ENCODE measurements at places on chromosomes 2 and 18.

DNA sequence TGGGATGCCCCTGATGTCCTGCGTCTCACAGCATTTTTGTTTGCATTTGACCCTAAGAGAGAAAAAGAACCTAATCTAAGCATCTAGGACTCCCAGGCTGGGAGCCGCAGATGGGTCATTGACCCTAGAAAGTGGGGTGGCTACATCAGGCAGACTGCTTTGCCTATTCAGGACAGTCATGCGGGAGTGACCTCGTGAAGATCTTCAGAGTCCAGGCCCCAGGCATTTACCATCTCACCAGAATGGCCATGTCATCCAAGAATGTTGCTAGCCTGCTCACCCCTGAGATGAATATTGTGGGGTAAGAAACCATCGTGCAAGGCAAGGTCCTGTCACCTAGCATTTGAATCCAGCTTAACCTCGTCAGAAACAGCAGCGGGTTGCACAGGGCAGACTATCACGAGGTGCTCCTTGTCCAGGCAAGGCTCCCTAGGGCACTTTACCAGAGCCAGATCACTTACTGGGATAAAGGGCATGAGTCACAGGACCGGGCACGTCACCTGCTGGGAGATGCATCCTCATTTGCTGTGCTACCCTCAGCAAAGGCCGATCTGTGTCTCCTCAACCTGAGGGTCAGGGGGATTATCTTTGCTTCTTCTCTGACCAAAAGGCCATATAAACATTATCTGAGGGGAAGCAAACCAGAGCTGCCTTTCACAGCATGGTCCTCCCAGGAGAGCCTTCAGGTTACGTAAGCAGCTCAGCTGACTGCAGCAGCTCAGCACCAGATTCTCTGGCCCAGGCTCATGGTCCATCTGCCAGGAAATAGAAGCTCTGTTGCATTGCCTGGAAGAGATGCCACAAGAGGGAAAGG lies 162.3 kb downstream of the ACKR3 start:
- peak; percentile 61 for DNase-seq

DNA sequence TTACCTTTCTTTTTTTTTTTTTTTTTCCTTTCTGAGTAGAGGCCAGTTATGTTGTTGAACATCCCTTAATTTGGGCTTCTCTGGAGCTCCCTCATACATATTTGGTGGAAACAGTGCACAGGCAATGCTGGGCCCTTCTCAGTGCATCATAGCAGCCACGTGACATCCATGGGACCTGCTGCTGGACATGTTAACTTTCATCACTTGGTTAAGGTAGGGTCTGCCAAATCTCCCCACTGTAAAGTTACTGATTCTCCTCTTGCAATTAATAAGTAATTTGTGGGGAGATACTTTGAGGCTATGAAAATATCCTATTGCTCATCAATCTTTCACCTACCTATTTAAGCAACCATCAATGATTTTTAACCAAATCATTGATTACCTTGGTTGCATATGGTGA lies 211.5 kb upstream of the LYPD1 start:
- DNase-seq: no peak

GRCh38 chr18:69715191-69715795 lies 232.4 kb downstream of the CD226 start:
- DNase-seq: no peak

DNA sequence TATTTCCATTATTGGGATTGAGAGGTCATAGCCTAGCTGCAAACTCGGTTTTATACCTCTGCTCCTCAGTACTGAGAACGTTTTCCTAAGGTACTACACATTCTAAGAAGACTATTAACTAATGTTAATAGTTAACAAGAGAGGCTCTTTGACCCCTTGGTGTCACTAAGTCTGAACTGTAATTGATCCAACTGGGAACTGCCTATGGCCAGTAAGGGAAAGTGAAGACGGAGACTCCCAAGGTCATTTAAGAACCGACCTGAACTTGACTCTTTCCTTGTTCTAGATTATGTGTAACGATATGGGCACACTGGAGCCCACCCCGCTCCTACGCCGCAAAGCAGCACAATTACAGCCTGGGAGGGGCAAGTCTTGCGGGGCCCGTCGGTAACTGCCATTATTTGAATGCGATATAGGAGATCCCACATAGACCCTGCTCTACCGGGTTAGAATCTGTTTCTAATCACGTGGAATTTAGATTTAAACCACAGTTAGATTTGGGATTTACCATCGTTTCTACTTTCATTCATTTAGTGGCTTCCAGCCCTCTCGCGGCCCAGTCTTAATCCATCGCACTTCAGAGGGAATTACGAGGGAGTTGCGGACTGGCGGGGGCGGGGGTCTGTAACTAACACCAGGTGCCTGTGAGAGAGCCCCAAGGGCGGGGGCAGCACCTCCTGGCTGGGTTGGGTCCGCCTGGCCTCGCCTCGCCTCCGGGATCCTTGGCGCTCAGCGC lies 84.1 kb upstream of the EPB41L3 start:
- no peak for DNase-seq

DNA sequence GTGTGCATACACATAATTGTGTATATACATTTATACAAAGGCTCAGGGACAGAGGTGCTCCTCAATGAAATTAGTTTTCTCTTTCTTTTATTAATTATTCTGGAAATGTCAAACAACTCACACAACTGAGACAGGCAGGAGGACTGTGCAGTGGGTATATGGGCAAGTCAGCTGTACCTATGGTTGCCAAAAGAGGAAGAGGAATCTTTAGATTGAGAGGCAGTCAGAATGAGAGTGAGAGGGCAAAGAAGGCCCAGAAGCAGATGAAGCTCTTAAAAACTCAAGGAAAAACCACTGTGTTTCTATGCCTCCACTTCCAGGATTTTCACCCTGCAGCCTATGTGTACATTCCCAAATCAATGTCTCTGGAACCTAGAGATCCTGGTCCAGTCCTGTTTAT lies 79.1 kb downstream of the CACNB4 start:
- no peak for DNase-seq

GRCh38 chr2:42250925-42251324 lies 81.8 kb downstream of the EML4 start:
- no peak for DNase-seq

DNA sequence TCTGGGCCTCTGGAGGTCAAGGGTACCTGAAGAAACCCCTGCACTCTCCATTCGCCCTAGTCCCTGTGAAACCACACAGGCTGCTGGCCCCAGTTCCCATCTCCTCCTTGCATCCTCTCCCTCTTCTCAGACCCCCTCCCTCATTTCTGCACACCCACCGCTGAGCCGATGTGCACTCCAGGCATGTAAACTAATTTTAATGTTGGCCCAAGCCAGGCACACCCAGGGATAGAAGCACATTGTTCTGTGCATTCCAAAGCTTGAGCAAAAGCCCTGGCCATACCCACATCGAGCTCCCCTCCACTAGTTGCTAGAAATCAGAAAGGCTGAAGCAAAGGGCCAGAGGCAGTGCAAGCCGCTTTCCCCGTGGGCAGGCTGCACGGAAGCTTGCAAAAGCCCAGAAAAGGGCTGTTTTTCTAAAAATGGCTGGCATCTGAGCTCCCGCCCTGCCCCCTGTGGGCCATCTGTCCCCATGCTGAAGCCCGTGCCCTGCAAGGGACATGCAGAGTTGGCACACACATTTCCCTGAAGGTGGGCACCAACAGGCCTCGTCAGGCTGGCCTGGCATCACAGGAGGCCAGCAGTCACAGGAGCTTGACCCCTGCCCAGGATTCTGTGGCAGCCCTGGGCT lies 181.6 kb downstream of the SMAD7 start:
- DNase-seq: no peak

- no peak for DNase-seq
Observed at GRCh38 chr2:174656676-174657176, 59.1 kb upstream of the WIPF1 start.

DNA sequence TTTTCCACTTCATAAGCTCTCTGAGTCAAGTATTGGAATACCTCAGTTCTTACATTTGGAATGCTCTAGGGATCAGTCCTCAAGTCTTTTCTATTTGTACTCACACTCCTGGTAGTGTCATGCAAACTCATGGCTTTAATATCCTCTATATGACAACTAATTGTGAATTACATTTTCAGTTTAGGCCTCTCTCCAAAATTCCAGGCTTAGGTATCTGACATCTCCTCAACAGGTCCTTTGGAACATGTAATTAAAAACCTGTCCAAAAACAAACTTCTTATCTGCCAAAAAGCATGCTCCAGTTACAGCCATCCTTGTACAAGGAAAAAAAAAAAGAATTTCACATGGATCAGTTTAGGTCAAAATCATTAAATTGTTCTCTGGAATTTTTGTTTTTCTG lies 1336.2 kb upstream of the NRXN1 start:
- DNase-seq: no peak

DNA sequence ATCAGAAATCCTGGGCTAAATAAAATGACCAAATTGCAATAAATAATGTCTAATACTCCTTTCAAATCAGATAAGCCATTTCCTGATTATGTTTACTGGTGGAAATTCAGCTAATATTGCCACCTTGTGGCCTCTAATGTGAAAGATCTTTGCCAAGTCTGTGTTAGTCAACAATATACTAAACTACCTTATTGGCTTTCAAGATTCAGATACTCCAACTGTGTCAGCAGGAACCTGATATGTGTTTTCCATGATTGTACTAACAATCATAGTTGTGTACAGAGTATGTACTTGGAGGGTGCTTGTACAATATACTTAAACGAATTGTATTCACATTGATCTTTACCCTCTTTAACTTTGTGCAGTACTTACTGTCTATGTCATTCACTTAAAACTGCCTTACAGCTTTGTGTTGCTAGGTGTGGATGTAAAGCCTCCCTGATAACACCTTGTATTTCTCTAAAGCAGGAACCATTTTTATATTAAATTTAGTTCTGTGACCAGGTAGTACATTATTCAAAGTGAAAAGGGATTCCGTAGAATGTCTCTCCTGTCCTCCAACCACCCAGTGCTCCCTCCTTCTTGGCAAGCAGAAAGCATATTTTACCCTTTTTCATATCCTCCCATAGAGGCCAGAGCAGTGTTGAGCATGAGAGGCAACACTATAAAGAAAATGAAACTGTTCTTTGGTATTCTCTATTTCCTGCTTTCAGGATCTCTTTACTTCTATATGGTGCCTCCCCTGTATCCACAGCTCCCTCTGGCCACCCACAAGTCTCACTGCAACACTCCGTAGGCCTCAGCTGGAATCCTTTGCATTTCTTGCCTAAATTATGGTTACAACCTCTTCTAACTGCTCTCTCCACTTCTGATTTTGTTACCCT lies 75.2 kb upstream of the C2orf15 start:
- peak; percentile 79 for DNase-seq

- peak; percentile 76 for DNase-seq
Observed at GRCh38 chr18:74251297-74252038, 40.3 kb downstream of the CYB5A start.

DNA sequence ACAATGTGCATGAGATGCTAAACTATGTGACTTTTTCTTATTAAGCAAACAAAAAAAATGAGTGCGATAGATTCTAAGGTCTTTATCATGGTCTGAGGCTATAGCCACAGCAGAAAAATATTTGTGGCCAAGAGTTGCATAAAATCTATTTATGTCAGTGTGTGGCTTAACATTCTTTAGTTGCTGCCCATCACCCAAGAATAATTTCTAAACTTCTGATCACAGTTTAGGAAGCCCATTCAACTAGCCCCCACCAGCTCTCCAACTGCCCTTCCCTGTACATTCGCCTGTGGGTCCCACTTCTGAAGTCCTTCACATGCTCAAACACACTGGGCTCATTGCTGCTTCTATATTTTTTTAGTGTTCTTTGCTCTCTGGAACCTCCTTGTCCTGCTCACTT lies 107.1 kb downstream of the CTNNA2 start:
- DNase-seq: no peak

- no peak for DNase-seq
Observed at GRCh38 chr18:35501369-35501768, 3.6 kb upstream of the INO80C start.

DNA sequence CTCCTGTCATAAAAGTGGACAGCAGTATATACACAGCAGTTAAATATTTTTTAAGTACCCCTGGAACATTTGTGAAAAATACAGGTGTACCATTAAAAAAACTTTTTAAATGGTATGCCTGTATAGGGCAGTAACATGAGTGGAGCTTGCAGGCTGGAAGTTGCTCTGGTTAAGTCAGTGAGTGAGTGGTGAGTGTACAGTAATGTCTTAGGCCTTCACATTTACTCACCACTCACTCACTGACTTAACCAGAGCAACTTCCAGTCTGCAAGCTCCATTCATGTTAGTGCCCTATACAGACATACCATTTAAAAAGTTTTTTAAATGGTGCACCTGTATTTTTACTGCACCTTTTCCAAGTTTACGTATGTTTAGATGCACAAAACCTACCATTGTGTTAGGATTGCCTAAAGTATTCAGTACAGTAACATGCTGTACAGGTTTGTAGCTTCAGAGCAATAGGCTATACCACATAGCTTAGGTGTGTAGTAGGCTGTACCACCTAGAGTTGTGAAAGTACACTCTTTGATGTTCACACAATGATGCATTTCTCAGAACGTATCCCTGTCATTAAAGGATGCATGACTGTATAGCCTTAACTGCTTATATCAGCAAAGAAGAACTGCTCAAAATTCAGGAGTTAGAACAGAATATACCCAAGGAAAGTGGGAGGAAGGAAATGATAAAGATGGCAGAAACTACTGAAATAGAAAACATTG lies 112.6 kb downstream of the EHBP1 start:
- peak; percentile 66 for DNase-seq

DNA sequence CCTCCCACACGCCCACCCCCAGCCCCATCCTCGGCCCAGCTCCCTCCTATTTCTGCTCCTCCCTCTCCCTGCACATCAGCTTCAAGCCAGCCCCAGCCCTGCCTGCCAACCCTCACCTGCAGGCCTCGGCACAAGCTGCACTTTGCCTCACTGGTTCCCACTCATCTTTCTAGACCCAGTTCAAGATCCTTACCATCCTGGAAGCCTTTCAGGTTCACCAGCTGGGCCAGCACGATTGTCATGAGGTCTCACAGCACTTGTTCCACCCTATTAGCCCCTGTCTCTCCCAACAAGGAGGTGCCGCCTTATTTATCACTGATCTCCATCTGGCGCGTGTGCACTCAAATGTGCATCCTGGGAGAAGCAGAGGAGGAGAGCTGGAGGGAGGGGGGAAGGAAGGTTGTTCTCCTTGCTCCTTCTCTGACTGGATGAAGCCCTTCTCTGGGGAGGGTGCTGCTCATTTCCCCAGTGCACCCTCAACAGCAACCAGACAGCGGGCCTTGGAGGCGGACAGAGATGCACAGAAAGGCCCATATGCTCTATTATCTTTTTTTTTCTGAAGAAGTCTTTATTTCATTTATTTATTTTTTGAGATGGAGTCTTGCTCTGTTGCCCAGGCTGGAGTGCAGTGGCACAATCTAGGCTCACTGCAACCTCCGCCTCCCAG lies 15.5 kb upstream of the BIN1 start:
- no peak for DNase-seq

- DNase-seq: no peak
Observed at GRCh38 chr18:23314672-23315071, 138.4 kb upstream of the RIOK3 start.

DNA sequence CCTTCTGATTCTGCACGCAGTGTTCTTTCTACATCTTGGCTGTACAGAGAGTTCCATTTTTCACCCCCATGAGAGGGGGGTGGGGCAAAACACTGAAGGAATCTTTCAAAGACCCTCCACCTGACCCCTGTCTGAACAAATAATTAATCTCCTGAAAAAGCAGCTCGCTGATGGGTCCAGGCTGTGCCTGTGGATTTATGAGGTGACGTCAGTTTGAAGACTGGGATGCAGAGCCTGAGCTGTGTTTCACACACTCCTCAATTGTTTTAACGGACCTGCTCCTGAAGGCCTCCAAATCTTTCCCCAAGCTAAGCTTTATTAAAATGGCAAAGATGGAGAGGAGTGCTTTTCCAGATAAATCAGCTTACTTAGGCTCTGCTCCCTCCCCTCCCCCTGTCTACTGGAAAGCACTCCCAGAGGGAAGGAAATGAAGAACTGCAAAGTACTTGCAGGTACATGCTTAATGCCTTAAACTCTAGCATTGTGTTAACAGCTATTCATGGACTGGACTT lies 390.2 kb upstream of the TNP1 start:
- no peak for DNase-seq

Data from cardiac fibroblast (primary cell).